Anterior cingulate cortex (tissue), 58 donors: ENCODE measurements at places on chromosomes 4 and X.
A peak's percentile ranks its signal among the peaks of the same experiment; 100 is the strongest.

GRCh38 chr4:72896515-72896914 is 173.0 kb downstream of the COX18 start:
- no peak for DNase-seq

DNA sequence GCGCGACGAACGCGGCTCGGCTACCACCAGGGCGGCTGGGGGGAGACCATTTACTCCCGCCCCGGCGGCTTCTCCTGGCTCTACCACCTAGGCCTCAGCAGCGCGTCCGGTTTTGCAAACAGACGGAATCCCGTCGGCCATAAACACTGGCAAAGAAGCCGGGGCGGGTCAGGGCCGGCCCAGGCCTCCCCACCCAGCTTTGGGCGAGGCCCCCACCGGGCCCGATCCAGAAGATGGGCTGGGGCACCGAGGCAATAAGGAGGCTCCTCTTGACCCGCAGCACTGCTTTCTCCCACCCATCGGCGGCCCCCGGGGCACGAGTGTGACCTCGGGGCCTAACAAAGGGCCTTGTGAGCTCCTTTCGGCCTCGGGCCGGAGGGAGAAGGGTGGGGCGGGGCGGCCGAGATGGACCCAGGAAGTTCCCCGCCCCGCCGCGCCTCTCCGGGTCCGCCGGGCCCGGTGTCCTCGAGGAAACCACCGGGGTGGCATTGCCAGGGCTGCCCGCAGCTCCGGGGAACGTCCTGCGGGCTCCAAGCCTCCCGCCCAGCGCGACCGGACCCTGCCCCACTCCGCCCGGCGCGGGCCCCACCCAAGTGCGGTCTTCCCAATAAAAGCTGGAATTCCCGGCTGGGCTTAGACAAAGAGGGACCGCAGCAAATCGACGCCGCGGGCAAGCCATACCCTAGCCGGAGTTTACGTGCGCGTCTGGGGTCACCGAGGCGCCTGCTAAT is 5.9 kb downstream of the BCOR start:
- no peak for DNase-seq

- no peak for DNase-seq
Measured at GRCh38 chrX:50075630-50076339, 125.0 kb downstream of the AKAP4 start.

- peak; percentile 9 for DNase-seq
Measured at GRCh38 chrX:69093960-69094871, 71.0 kb downstream of the PJA1 start.

DNA sequence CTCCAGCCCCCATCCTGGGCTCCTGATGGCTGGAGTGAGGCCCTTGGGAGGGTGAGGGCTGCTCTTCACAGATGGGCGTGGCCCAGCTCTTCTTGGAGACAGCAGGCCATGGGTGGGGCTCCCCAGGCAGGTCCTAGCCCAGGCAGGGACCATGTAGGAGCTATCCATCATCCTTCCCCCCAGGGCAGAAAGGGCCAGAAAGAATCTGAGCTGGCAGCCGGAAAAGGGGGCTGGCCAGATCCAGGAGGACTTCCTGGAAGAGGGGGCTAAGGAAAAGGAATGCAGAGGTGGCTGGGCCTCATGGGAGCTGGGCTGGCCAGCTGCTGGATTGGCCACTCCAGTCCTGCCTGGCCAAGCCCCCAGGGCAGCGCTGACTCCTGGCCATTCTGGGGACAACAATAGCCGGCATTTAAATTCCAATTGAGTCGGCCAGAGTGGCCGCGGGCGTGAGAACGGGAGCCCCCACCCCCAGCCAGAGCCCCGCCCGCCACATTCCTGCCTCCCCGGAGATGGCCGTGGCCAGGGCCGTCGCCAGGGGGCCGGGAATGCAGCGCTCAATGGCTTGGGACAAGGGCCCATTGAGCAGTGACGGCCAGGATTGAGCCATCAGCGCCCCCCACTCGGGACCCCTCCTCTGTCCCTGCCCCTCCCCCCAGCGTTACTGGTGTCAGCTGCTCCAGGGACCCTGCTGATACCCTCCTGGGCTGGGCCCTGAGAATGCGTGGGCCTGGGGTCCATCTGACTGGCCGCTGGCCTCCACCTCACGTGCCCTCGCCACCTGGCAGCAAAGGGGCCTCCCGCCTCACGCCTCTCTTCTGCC is 15.1 kb upstream of the FGFR3 start:
- DNase-seq: peak; percentile 56

DNA sequence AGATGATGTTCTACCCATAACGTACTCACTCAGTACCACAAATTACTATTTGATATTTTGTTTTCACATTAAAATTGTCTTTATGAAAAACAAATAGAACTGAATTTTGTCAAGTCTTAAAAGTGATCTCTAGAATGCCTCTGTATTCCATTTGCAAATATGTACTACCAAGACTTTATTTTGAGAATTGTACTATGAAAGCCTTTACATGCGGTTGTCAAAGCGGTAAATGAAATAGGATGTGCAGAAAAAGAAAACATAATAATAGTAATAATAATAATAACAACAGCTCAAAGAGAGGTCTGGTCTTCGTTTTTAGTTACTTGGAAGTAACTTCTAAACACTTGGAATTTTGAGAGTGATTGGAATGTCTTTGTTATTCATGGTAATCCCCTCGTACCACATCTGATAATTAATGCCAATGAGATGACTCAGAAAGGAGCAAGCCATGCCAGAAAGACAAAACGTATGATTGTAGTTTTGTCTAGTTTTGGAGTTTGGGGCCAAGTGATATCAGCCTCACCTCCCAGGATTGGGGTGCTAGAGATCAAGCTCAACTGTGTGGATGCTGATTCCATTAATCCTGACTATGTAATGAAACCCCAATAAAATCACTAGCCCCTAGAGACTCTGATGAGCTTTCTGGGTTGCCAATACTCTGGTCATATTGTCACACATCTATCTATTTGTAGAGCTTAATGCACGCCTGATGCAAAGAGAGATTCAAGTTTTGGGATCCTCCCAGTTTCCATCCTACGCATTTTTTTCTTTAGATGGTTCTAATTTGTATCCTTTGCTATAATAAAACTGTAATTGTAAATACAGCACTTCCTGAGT is 20.2 kb upstream of the CTSO start:
- DNase-seq: no peak

GRCh38 chr4:139175646-139176301 is 1.2 kb downstream of the ELF2 start:
- no peak for DNase-seq

DNA sequence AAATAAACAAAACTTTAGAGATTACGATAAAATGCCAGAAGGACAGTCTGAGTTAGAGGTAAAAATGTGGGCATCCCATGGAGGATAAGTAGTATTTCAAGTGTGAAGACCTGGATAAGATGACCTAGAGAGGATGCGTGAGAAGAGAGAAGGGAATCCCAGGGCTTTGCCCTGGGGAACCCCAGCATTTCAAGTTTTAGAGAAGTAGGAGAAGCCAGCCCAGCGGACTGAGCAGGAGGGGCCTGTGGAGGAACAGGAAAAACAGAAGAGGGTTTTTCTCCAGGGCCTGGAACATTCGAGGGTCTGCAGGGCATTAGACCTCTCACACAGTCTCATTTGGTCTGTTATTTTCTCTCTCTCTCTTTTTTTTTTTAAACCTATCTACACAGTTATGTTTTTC is 2.9 kb upstream of the CFP start:
- DNase-seq: no peak

GRCh38 chrX:131217989-131218388 is 71.1 kb downstream of the IGSF1 start:
- DNase-seq: no peak

DNA sequence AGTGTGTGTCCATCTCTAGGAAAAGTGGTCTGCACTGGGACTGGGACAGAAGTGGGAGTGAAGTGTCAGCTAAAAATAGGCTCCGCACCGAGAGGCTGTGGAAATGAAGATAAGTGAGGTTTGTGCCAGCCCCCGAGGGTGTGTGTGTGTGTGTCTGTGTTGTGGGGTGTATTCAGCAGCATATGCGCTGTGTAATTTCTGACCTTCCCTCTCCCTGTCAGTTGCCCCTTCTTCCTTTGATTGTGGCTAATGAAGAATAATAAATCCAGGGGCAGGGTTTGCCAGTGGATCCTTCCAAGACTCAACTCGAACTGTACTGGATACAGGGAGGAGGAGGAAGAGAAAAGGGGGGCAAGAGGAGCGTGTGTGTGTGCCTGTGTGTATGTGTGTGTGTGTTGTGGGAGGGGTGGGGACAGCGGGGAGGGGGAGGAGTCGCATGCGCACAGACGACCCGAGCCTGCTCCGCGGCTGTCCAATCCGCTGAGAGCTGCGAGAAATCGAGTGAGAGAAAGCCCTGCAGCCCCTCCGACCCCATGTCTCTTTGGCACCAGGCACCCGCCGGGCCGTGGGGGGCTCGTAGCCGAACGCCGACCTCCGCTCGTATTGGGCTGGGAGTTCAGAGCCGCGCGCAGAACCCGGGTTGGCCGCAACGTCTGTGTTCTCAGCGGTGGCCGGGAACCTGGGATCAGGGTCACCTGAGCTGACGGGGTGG is 916 bp upstream of the POU4F2 start:
- DNase-seq: no peak

DNA sequence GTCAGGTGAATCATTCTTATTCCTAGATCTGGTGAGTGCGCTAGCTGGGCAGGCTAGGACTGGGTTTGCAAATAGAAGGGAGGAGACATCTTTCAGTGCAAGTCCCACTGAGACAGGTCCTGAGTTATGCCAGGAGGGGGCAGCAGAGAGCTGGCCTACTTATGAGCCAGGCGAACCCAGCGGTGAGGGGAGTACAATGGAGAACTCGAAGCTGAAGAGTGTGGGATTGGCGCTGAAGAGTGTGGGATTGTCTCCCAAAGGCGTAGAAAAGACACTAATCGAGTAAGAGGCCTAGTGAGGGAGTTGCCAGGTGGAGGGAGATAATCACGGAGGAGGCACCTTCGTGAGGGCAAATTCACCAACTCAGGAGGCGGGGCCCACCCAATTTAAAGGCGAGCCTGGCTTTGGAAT is 91.7 kb upstream of the CXorf66 start:
- DNase-seq: peak; percentile 5

GRCh38 chr4:15906020-15906443 is 32.5 kb downstream of the FGFBP1 start:
- no peak for DNase-seq

- no peak for DNase-seq
Measured at GRCh38 chrX:29044423-29045184, 457.4 kb downstream of the IL1RAPL1 start.
